ENCODE measurements at places on chromosomes 3 and 15.

DNA sequence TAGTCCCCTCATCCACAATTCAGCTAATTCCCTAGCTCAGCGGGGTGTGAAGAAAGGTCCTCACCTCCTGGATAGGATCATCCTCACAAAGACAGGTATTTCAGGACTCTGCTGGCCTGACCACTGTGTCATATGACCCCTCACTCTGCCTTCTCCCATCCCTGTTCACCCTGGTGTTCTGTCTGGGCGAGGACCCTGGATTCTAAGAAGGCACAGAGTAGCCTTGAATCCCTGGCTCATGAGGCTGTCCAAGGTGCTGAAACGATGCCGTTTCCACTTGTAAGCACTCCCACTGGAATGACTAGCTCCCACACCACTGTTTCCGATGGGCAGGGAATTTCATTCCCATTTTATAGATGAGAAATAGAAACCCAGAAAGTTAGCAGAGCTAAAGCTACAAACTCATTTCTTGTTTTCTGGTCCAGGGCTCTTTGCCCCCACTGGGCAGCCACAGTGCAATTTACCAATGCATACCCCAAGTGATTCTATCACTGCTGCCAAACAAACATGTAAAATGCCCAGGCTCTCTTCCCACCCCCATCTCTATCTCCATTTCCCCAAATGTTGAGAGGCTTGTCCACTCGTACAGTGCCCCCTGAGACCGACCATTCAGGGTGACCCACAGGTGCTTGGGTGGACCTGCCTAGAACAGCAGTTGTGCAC lies 83.2 kb downstream of the RAB11A start:
- peak; percentile 35 for DNase-seq

GRCh38 chr3:151816091-151816604 lies 2.2 kb downstream of the AADAC start:
- DNase-seq: peak; percentile 38

GRCh38 chr3:131303848-131304247 lies 77.7 kb upstream of the NUDT16 start:
- no peak for DNase-seq

DNA sequence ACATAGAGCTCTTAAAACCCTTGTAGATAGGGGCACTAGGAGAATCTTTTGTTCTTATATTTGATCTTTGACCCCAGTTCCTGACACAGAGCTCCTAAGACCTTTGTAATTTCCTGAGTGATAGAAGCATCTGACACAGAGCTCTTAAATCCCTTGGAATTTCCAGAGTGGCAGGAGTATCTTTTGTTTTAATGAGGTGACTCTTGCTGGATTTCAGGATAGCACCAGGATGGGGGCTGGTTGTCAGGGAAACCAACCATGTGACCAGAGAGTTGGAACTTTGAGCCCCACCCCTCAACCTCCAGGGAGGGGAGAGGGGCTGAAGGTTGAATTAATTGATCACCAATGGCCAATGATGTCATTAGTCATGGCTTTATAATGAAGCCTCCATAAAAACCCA lies 47.6 kb upstream of the ST8SIA2 start:
- DNase-seq: no peak

DNA sequence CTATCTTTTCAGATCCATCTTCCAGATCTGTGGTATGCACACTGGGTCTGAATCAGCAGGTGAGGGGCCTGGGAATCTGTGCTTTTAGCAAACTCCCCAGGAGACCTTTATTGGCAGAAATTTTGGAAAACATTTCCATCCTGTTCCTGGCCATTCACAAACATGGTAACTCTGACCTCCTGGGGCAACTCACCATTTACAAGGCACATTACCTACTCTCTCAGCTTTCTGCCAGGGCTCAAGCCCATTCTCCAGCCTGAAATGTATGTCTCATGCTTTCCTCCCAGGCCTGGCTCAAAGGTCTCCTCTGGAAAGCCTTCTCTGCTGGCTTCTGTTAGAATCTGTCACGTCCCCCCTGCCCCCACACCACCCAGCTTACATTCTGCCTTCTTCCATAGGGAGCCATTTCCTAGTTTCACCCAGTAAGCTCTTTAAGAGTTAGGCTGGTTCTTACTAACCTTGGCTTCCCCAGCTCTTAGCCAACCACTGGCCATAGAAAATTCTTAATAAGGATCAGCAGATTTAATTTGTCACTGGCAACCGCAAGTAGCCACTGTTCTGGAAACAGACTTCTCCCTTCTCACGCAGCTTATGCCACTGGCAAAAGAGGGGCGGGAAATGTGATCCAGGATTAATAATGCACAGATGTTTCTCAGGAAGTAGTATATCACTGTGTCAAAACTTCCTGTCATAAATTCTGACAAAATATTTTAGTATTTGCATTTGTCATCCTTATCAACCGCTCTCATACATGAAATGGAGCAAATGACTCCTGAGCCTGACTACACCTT lies 55.0 kb downstream of the RORA start:
- no peak for DNase-seq

- DNase-seq: no peak
Observed at GRCh38 chr15:29736012-29736743, 86.1 kb downstream of the TJP1 start.

- DNase-seq: no peak
Observed at GRCh38 chr3:81913886-81914663, 152.6 kb upstream of the GBE1 start.

- DNase-seq: peak; percentile 24
Observed at GRCh38 chr3:50666837-50667236, 7.9 kb upstream of the DOCK3 start.

DNA sequence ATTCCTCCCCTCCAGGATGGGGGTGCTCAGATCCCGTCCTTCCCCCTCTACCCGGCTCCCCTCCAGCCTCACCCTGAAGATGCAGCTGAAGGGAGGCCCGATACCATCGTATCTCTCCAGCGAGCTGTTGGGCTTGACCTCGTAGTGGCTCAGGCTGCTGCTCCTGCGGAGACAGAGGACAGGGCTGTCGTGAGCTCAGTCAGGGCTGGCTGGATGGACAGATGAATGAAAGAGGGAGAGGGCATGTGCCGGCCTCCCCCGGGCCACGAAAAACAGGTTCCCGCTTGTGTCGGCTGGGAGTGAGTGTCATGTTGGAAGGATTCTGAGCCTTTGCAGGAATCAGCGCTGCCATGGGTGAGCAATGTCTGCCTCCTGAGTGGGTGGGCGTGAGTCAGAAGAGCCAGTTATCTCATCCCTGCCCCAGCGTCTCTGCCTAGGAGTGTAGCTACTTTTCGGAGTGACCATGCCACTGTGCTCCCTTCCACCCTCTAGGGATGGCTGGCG lies 35.2 kb downstream of the FEM1B start:
- no peak for DNase-seq

GRCh38 chr15:58267051-58267450 lies 128.9 kb downstream of the AQP9 start:
- DNase-seq: no peak

GRCh38 chr3:46120983-46121382 lies 87.1 kb downstream of the CCR1 start:
- DNase-seq: no peak

- peak; percentile 67 for DNase-seq
Observed at GRCh38 chr15:40445421-40445922, 4.7 kb downstream of the BAHD1 start.

DNA sequence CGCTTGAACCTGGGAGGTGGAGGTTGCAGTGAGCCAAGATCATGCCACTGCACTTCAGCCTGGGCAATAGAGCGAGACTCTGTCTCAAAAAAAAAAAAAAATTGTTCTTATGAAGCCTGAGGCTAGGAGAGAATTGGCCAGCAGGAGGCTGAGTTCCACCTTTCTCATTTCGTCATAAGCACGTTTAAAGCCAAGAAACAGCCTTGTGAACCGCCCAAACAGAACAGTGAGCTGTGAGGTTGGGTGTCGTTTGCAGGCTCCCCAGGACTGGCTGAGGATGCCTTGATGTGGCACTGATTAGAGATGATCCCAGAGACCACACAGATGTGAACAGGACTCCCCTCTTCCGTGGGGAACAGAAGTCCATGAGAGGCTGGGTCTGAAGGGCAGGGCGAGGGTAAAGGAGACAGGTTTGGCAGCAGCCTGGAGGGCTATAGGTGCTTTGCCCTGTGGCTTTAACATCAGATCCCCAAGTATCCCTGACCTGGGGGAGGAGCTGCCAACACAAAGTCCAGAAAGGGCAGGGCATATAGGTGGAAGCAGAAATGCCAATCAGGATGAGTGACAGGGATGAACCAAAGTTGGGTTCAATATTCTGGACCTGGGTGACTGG lies 52.9 kb downstream of the CLEC3B start:
- DNase-seq: no peak

- no peak for DNase-seq
Observed at GRCh38 chr15:51677021-51677420, 4.3 kb upstream of the SCG3 start.

- DNase-seq: peak; percentile 75
Observed at GRCh38 chr3:187997490-187997889, 156.5 kb upstream of the LPP start.

GRCh38 chr3:128686465-128686864 lies 35.8 kb upstream of the RPN1 start:
- no peak for DNase-seq

GRCh38 chr3:146052056-146052790 lies 108.8 kb downstream of the PLOD2 start:
- DNase-seq: no peak
